Activated T-helper 9 cell treated with anti-CD3 and anti-CD28 coated beads, Interleukin-2, amount 50 U/mL, for 16 hours (primary cell): ENCODE measurements at places on chromosomes 1 and 21.
A peak's percentile ranks its signal among the peaks of the same experiment; 100 is the strongest.

GRCh38 chr1:33428661-33429060 is 2.2 kb downstream of the PHC2 start:
- no peak for DNase-seq

DNA sequence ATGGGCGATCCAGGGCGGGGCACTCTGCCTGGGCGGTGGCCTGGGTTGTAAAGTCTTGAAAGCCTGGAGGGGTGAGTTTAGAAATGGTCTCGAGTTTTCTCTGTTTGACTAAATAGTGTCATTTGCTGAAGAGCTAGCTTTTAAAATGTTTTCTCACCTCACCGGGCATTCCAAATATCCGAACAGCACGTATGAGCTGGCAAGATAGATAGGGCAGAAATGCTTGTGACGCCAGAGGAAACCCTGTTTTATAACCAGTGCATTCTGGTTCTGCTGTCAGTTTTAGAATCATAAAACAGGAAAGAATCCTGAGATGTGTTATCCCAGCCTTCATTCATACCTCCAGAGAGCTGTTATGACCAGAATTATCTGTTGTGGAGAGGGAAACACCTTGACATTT is 725 bp downstream of the RTCA start:
- no peak for DNase-seq

DNA sequence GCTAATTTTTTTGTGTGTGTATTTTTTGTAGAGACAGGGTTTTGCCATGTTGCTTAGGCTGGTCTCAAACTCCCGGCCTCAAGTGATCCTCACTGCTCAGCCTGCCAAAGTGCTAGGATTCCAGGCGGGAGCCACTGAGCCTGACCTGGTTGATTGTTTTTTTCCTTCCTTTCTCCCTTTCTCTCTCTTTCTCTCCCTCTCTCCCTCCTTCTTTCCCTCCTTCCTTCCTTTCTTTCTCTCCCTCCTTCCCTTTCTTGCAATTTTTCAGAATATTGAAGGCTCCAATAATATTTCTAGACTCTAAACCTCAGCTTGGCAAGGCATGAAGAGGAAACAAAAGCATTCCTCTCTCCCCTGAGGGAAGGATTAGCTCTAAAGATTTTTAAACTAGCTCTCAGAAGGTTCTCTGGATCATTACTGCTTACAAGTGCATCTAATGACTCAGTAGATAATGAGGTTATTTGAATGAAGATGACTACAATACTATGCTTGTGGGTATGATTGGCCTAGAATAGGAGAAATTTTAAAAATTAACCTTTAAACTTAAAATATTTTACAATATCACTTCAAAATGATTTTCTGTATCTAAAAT is 68.5 kb upstream of the GADD45A start:
- DNase-seq, result no peak

GRCh38 chr1:958823-959730 is at the start of gene NOC2L:
Gene NOC2L, minus strand, starts transcription at chr1:959256. Its CDS starts 16 bp downstream, at chr1:959240.
- DNase-seq, result peak; percentile 96
